ENCODE measurements at places on chromosomes 7 and 10. TPM values are rescaled to one million over a fixed set of nuclear protein-coding genes. Genes with fewer than 3 reads are reported as not detected.

DNA sequence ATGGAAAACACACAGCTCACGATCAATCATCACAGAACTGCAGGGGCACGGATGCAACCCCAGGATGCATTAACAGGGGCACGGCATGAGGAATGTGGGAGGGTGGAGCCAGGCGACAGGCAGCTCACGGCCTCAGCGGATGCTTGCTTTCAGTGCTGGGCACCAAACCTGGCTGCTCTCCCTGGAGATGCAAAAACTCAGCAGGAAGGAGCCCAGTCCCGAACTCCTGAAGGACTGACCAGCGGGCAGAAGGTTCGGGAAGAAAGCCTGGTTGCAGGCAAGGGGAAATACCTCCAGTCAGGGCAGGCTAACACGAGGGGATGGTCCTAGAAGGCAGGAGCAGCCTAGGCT, 66.8 kb downstream of the CHST15 start:
- no peak for DNase-seq
- H3K27ac ChIP-seq = no peak overlapping the region
- no peaks in the 10 kb centered on the region for H3K36me3 ChIP-seq

Gene CYP3A7
- not detected for total RNA-seq

DNA sequence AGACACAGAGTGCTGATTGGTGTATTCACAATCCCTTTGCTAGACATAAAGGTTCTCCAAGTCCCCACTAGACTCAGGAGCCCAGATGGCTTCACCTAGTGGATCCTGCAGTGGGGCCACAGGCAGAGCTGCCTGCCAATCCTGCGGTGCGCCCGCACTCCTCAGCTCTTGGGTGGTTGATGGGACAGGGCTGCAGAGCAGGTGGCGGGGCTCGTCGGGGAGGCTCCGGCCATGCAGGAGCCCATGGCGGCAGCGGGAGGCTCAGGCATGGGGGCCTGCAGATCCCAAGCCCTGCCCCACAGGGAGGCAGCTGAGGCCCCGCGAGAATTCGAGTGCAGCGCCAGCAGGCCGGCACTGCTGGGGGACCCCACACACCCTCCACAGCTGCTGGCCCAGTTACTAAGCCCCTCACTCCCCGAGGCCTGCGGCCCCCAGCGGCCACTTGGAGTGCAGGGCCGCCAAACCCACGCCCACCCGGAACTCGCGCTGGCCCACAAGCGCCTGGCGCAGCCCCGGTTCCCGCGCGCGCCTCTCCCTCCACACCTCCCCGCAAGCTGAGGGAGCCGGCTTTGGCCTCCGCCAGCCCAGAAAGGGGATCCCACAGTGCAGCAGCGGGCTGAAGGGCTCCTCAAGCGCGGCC, 7.7 kb upstream of the BET1 start:
- no peaks in the 10 kb centered on the region for H3K4me1 ChIP-seq
- no peak for DNase-seq
- H3K4me3 ChIP-seq = no peak overlapping the region

- H3K27me3 ChIP-seq = no peaks in the 10 kb centered on the region
- H3K4me3 ChIP-seq = no peak overlapping the region
- DNase-seq = no peak
- no peaks in the 10 kb centered on the region for H3K4me1 ChIP-seq
- H3K36me3 ChIP-seq = no peaks in the 10 kb centered on the region
- no peak overlapping the region for H3K27ac ChIP-seq
Observed at GRCh38 chr10:96415891-96416554, 57.2 kb upstream of the OPALIN start.

Gene ACSM6
- total RNA-seq = not detected

Gene FXYD4
- total RNA-seq = not detected

DNA sequence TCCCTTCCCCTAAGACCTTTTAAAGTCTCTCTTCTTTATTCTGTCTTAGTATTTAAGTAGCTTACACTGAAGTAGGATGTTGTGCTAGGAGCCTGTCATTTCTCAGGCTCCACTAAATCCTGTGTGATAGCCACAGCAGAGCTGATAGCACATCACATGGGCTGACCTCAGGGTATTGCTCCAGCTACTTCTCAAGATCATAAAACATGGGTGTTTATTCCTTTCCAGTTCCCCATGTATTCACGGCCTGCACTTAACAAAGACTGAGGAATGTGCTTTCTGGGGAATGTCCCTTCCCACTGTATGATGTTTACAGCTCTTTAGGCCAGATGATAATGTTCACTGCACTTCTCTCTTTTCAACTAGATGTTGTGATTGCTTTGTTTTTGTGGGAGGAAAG, 1086.8 kb downstream of the KCNMA1 start:
- no peaks in the 10 kb centered on the region for H3K36me3 ChIP-seq
- no peak for DNase-seq
- no peak overlapping the region for H3K4me3 ChIP-seq

DNA sequence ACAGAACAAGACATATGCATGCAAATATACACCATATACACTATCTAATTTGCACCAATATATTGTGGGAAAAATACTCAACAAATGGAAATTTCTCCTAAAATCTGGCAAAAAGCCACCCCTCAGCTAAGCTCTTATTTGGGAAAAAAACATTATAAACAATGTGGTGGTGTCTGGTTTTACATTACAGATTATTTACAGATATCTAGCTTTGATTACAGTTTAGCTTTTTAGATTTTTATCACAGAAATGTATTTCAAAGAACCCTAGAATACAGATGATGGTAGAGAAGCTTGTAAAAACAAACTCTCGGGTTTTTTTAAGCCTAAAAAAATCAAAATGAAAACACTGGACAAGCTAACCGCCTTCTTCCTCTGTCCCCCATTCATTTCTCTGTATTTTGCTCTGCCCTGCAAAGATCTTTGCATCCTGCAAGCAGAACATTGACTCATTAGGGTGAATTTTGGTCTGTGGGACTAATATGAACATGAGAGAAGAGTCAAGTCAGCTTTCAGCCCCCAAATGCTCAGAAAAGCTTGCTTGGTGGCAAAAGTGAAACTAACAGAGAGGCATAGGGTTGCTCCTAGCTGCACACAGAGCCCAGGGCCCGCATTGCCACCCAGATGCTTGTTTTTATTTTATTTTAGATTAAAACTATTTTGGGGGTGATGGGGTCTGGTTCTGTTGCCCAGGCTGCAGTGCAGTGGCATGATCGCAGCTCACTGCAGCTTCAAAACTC, 88.8 kb upstream of the LYZL1 start:
- no peaks in the 10 kb centered on the region for H3K27me3 ChIP-seq
- no peaks in the 10 kb centered on the region for H3K36me3 ChIP-seq
- no peak overlapping the region for H3K4me3 ChIP-seq
- H3K27ac ChIP-seq = no peak overlapping the region

DNA sequence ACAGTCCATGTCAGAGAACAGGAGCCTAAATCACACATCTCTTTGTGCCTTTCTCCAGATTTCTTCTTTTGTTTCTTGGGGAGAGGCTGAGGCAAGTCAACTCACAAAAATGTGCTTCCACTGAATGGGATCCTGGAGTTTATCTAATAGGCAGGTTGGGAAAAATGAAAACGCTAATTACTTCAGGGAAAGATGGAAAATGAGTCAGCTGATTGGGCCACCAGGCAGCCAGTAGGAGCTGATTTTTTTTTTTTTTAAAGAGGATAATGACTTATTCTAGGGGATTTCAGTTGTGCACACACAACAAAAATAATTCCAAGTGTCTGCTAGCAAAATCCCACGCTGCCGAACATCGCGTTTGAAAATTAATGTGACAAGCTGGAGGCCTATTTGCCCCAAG, 412.8 kb upstream of the ZMIZ1 start:
- no peaks in the 10 kb centered on the region for H3K36me3 ChIP-seq
- no peaks in the 10 kb centered on the region for H3K27me3 ChIP-seq

Gene DIP2C
- 3.8 TPM for total RNA-seq

GRCh38 chr7:93047514-93048099, 70.2 kb downstream of the SAMD9 start:
- H3K36me3 ChIP-seq = no peaks in the 10 kb centered on the region
- no peak overlapping the region for H3K4me3 ChIP-seq
- no peaks in the 10 kb centered on the region for H3K4me1 ChIP-seq
- no peak for DNase-seq
- no peak overlapping the region for H3K27ac ChIP-seq

DNA sequence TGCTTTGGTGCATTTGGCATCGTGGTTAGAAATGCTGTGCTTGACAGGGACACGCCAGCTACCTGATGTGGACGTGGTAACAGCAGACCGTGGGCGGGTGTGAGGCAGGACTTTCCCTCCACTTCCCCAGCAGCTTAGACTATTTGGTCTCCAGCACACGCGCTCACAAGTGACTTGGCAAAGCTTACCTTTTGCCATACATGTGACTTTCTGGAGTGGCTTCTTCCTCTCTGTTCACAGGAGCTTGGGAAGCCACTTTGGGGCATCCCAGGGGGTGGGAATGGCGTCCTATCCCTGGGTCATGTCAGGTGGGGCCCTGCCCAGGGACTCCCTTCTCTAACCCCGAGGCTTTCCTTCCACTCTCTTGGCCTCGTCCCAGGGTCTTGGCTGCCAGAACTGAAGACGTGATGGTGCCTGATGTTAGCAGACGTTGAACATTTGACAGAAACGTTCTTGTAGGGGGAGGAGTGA, 228.7 kb upstream of the KLF6 start:
- no peak overlapping the region for H3K27ac ChIP-seq
- H3K4me3 ChIP-seq = no peak overlapping the region
- no peaks in the 10 kb centered on the region for H3K36me3 ChIP-seq

GRCh38 chr10:71092812-71093401, 119.5 kb upstream of the UNC5B start:
- H3K4me1 ChIP-seq = no peaks in the 10 kb centered on the region
- H3K27me3 ChIP-seq = peaks cover 3% of the 10 kb centered on the region
- no peak for DNase-seq

- no peaks in the 10 kb centered on the region for H3K4me1 ChIP-seq
- DNase-seq = no peak
- H3K27ac ChIP-seq = no peak overlapping the region
Observed at GRCh38 chr10:35780970-35781642, 139.0 kb upstream of the FZD8 start.

Gene TMEM196
- not detected for total RNA-seq

Gene LIPN
- not detected for total RNA-seq

GRCh38 chr10:99660662-99661376, 1.5 kb downstream of the ENTPD7 start:
- no peak overlapping the region for H3K27ac ChIP-seq
- no peak for DNase-seq
- H3K4me1 ChIP-seq = peaks cover 14% of the 10 kb centered on the region
- no peaks in the 10 kb centered on the region for H3K27me3 ChIP-seq
- H3K4me3 ChIP-seq = no peak overlapping the region

DNA sequence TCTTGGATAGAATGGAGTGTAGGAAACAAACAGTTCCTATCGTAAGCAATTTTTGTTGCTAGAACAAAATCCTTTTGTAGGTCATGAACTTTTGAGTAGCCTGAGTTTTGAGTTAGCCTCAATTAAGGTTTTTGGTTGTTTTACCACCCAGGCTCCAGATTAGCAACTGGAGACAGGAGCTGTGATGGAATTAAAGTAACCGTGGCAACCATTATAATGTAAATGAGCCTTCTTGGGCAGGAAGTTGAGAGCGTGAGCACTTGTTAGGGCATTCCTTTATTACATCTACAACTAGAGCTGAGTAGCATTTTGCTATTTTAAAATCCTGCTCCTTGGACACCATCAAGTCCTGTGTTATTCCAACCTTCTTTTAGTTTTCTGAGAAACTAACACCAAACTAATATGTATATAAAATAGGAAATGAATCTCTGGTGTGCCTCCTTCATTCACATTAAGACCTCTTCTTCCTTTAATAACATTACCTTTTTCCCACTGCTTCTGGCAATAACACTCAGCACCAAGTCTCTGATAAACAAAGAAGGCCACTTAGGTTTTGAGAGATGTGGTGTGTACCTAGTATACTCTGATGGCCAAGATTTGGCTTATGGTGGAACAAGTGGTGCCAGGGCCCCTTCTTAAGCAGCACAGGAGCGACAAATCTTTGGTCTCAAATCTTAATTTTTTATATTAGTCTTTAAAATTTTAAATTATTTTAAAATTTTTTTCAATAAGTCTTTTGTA, 34.0 kb downstream of the AHCYL2 start:
- no peaks in the 10 kb centered on the region for H3K27me3 ChIP-seq
- DNase-seq = peak; percentile 24
- no peaks in the 10 kb centered on the region for H3K36me3 ChIP-seq
- no peak overlapping the region for H3K27ac ChIP-seq
- peaks cover 11% of the 10 kb centered on the region for H3K4me1 ChIP-seq
